Cardiac septum (tissue), 1 donor: ENCODE measurements at places on chromosomes 6 and 20. TPM values are rescaled to one million over a fixed set of nuclear protein-coding genes. Genes with fewer than 3 reads are reported as not detected.

- no peak for DNase-seq
Measured at GRCh38 chr6:108200631-108201030, 34.8 kb downstream of the NR2E1 start.

- DNase-seq = no peak
Measured at GRCh38 chr20:49508435-49509199, 26.1 kb upstream of the KCNB1 start.

GRCh38 chr6:113870917-113871316 lies 13.8 kb downstream of the MARCKS start:
- DNase-seq = no peak

GRCh38 chr6:154805288-154805911 lies 72.2 kb downstream of the SCAF8 start:
- DNase-seq = no peak

- DNase-seq = no peak
Measured at GRCh38 chr6:116363759-116364158, 7.0 kb upstream of the DSE start.

GRCh38 chr6:3895312-3895653 lies 46.1 kb downstream of the FAM50B start:
- no peak for DNase-seq

GRCh38 chr6:47737406-47737805 lies 39.0 kb downstream of the ADGRF4 start:
- DNase-seq = no peak

DAAM2 gene
- total RNA-seq = 10.4 TPM

PTCRA gene
- not detected for total RNA-seq

CDH26 gene
- total RNA-seq = 0.54 TPM

FAM209B gene
- total RNA-seq = not detected
